HAP-1 (cell line): ENCODE measurements at places on chromosomes 2 and 18.
A peak's percentile ranks its signal among the peaks of the same experiment; 100 is the strongest.

- peak; percentile 35 for DNase-seq
Measured at GRCh38 chr2:135916207-135916606, 40.0 kb upstream of the MCM6 start.

GRCh38 chr2:25473758-25474340, 132.1 kb upstream of the DNMT3A start:
- peak; percentile 29 for DNase-seq

DNA sequence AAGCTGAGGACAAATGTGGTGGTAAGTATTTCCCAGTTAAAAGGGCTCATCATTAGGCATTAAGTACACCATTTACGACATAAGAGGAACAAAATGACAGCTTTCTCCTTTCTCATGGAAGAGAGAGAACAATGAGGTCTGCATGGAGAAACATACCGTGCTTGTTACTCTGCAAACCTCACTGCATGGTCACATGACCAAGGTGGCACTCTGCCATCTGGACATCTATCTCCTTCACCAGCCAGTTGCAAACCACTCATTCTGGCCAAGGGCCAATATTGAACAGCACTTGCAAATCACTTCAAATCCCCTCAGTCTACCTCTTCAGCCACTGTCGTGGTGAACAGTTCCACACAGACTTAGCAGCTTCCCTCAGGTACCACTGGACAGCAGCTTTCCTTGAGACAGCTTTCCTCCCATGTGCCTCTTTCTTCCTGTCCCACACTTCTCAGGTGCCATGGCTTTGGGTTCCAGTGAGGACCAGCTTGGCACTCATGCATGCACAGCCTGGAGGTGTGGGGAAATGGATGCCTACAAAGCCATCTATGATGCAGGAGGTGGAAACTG, 29.5 kb upstream of the DPP4 start:
- no peak for DNase-seq

GRCh38 chr2:12498704-12499103, 218.0 kb upstream of the TRIB2 start:
- no peak for DNase-seq

GRCh38 chr2:203534621-203535077, 452 bp downstream of the RAPH1 start:
- no peak for DNase-seq

DNA sequence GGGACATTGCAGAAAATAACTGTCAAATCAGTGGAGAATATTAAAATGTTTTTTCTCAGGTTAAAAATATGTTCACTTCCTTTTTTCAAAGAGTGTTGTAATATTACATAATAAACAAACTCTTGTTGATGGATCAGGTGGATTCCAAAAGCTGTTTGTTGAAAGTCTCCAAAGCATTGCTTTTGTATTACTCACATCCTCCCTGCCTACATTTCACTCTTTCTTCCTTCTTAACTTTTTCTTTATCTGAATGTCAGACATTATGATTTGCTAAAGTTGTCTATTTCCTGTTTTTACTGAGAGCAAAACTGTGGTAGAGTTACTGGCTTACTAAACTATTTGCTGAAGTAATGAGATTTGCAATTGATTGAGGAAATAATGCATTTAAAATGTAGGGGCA, 92.1 kb downstream of the CDH19 start:
- no peak for DNase-seq
